ENCODE measurements at places on chromosomes 6 and 20.

- no peak for DNase-seq
Measured at GRCh38 chr6:64807785-64808184, 899.2 kb downstream of the EYS start.

GRCh38 chr6:158646023-158646910 is 1.7 kb upstream of the DYNLT1 start:
- DNase-seq = no peak

DNA sequence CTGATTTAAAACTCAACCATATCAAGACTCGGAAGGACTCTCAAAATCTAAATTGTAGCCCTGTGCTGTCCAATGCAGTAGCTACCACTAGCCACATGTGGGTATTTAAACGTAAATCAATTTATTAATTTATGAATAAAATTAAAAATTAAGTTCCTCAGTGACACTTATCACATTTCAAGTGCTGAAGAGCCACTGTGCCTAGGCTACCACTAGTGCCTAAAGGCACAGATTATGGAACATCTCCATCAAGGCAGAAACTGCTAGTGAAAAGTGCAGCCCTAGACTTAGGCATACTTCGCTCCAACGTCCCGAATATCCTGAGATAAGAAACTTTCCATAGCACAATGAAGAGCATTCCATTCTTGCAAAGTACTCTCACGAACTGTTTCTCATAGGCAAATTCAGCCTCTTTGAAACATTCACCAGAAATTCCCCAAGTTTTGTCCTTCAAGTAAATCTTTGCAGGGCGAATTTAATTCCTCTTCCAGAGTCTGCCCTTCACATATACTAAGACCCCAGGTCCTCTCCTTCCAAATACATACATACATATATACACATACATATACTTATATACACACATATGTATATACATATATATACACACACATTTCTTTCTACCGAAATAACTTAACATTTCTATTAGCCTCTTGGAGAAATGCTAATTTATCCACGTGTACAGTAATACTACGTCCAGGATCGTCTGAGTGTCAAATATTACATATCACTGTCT is 1.3 kb downstream of the SUPT3H start:
- DNase-seq = no peak

- DNase-seq = no peak
Measured at GRCh38 chr6:110233770-110234374, 53.6 kb downstream of the CDC40 start.

GRCh38 chr6:103122766-103123601 is 1729.5 kb downstream of the GRIK2 start:
- no peak for DNase-seq

- DNase-seq = no peak
Measured at GRCh38 chr6:90053614-90054013, 159.3 kb downstream of the GJA10 start.

DNA sequence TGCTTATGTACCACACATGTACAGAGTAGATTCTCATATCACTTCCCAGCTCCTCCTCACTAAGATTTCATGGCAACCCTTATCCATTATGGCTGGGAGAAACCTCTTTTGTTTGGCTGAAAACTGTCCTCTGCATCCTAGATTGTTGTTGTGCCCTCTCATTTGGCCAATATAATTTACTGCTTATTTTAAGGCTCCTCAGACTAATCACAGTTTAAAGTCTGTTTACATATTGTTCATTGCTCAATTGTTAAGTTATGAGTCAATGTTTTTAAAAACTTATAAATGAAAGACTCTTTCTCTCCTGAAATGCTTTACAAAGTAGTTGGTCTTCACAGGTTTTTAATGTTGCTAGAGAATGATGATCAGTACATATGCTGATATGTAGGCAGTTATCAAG is 57.3 kb downstream of the FAM83B start:
- DNase-seq = no peak
